ENCODE measurements at places on chromosomes 3 and 15. TPM values are rescaled to one million over a fixed set of nuclear protein-coding genes. Genes with fewer than 3 reads are reported as not detected.

- DNase-seq, result no peak
Observed at GRCh38 chr3:54530944-54531343, 396.9 kb downstream of the LRTM1 start.

DNA sequence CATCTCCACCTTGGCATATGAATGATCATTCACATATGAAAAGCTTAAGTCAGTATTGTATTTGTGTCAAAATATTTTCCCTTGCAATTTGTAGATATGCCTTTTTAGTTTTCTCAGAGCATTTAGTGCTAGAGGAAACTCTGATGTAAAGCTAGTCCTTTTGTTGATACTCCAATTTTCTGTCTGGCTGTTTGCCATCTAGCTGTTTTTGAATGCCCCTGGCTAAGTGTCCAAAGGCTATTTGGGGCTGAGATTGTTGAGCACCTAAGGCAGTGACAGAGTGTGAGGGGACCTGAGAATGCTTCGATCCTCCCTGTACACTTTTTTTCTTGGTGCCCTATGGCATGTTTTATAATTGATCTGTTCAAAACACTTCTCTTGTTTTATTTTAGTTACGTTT is 3.1 kb downstream of the SLC51B start:
- no peak for DNase-seq

Gene SELENOS
- 44.8 TPM for total RNA-seq

- DNase-seq, result no peak
Observed at GRCh38 chr3:115293321-115293720, 146.2 kb upstream of the ZBTB20 start.

DNA sequence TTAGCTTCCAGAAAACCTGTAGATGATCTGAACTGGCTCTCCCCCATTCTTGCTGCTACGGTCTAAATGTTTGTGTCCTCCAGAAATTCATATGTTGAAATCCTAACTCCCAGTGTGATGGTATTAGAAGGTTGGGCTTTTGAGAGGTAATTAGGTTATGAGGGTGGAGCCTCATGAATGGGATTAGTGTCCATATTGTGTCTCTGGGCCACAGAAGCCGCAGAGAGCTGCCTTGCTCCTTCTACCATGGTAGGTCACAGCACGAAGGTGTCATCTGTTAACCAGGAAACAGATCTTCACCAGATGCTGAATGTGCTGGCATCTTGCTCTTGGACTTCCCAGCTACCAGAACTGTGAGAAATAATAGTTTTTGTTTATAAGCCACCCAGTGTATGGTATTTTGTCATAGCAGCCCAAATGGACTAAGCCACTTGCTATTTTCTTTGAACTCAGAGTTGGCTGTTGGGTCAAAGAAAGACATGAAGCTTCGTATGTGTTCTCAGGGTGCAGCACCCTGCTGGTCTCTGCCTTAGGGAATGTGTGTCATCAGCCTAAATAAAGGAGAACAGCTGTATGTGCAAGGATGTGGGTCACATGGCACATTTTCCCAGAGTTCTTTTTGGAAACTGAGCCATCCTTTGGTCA is 317.5 kb upstream of the SLCO3A1 start:
- no peak for DNase-seq

GRCh38 chr3:149971403-149972075 is 844 bp upstream of the PFN2 start:
- peak; percentile 31 for DNase-seq

Gene ZWILCH
- total RNA-seq, result 25.0 TPM

Gene FBXO45
- 16.9 TPM for total RNA-seq

DNA sequence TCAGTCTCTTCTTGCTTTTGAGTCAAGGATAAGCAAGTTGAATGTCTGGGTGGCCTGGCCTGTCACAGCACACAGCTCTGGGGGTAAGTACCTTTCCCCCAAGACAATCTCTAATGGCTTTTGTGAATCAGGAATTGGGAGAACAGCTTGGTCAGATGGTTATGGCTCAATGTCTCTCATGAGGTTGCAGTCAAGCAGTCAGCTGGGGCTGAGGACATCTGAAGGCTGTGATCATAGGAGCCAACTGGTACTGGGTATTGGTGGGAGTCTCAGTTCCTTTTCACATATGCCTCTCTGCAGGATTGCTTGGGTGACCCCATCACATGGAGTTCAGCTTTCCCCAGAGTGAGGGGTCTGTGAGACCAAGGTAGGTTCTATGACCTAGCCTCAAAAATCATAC is 33.0 kb upstream of the TMEM158 start:
- DNase-seq, result no peak

- no peak for DNase-seq
Observed at GRCh38 chr3:121835465-121835801, 424 bp downstream of the EAF2 start.

- DNase-seq, result no peak
Observed at GRCh38 chr3:11499144-11499543, 144.6 kb downstream of the VGLL4 start.

DNA sequence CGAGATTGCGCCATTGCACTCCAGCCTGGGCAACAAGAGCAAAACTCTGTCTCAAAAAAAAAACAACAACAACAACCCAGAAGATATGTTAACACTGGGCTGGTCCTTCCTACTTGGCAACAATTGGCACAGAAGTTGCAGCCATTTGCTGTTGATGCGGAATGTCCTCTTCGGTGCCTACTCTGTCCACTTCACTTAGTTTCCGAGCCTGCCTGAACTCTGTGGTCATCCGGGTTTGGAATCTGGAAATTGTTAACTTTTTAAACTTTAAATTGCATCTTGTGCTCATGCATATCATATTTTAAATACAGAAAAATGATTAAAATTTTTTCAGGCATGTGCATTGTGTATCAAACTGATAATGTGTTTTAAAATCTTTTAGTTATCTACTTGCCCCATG is 81.5 kb downstream of the FNDC3B start:
- DNase-seq, result no peak

DNA sequence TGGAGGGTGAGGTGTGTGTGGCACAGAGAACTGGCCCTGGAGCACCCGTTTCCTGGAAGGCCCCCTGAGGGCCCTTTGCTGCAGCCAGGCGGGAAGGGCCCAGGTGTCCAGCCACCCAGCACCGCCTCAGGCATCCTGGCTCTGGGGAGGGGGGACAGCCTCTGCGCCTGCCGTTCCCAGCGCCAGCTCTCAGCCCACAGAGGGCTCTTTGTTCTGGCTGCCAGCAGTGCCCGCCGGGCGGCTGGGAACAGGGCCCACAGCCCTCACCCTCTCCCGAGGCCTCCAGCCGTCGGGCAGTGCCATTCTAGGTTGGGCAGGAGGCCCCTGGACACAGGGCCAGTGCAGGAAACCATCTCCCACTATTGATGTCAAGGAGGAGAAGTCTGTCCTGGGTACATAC is 8.3 kb downstream of the SLC38A3 start:
- DNase-seq, result no peak

Gene PLSCR2
- total RNA-seq, result 0.34 TPM

Gene LINGO1
- 0.17 TPM for total RNA-seq

- no peak for DNase-seq
Observed at GRCh38 chr3:103866113-103866512, 1431.3 kb downstream of the ZPLD1 start.

Gene CHL1
- not detected for total RNA-seq

Gene PCLAF
- 77.7 TPM for total RNA-seq

DNA sequence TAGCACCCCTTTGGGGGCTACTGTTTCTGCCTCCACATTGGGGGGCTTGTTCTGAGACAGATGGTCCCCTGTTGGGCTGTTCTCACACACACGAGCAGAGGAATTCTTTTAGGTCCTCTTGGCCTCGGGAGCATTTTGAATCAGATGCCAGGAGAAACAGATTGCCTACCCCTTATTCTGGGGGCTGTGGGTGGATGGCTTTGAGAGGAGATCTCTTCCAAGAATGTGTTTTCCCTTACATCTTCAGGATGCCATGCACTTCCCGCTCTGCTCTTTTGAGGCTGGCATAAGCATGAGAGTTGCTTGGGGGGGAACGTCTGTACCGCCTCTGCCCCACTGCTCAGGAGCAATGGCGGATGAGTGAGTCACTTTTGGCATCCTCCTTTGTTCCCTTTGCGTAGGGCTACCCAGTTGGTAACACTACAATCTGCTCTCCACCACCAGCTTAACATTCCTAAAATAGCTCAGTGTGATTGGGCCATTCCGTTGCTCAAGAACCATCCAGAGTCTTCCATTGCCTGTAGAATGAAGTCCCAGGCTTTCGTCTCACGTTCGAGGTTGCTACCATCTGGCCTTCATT is 154.4 kb downstream of the RPLP1 start:
- DNase-seq, result no peak

DNA sequence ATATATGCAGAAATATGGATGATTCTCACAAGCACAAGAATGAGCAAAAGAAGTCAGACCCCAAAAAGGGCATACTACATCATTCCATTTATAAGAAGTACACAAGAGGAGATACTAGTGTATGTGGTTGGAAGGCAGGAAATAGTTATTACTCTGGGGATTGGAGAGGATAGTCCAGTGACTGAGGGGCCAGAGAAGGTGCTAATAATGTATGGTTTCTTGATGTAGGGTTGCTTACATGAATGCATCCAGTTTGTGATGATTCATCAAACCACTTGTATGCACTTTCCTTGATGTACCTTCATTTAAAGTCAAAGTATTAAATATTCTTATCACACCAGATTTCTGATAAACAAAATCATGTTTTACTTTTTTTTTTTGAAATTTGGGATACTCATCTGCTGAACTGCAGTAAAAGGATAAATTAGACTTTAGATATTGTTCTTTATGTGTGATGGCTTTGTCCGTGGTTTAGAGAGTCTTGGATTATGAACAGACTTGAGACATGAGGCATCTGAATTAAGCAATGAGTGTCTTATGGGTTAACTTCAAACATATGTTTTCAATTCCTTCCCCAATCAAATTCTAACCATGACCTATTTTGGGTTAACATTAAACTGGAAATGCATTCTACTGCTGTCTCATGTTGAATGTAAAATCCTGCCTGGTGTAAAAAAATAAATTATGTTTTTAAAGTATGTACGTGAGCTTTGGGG is 171.2 kb downstream of the SEMA6D start:
- no peak for DNase-seq

DNA sequence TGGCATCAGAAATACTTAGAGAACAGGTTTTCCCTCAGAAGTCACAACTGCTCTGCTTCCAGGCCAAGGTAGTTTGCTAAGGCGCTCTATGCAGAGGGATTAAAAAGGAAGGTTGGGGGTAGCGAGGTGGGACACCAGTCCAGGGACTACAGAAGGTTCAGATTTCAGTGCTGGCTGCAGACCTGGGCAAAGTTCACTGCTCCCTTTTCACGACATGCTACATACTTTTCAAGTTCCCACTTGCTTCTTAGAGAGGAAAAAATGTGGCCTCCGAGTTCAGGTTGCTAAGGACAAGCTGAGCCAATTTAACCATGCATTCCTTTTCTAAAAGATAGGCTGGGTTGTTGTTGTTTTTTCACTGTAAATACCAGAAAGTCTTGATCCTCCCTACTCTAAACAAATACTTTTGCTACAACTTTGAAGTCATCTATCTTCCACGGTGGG is 158.6 kb upstream of the NR2F2 start:
- DNase-seq, result no peak

- DNase-seq, result no peak
Observed at GRCh38 chr15:40693904-40694687, 878 bp upstream of the RAD51 start.

DNA sequence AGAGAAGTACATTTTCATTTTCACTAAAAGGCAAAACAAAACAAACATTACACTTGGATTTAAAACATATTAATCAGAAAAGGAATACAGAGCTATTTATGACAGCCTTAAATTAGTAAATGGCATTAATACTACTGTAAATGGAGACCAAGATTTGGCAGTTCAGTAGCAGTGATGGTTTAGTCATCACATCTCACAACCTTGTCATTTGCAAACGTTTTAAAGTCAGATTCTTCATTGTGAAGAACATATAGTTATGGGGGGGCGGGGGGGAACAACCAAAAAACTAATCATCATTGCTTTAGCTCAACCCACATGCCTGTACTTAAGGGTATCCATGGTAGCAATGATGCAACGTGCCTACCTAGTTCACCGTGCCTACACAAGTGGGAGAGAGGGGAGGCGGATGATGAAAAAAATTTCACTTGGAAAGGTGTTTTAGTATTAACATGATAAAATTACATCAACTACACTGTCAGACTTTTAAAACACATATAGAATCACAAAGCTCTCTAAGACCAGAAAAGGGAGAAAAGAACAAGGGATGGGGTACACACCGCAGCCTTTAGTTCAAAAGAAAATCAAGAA is 40.1 kb downstream of the DLG1 start:
- DNase-seq, result no peak

GRCh38 chr3:107740992-107741896 is 218.5 kb downstream of the BBX start:
- no peak for DNase-seq

Gene CP
- total RNA-seq, result not detected

Gene KNL1
- 32.5 TPM for total RNA-seq

Gene ROBO2
- total RNA-seq, result not detected

- DNase-seq, result no peak
Observed at GRCh38 chr15:33032053-33032452, 162.5 kb downstream of the FMN1 start.

Gene CATSPER2
- 4.5 TPM for total RNA-seq

Gene PRR20G
- total RNA-seq, result not detected

GRCh38 chr3:111548092-111548491 is 6.1 kb downstream of the CD96 start:
- no peak for DNase-seq

DNA sequence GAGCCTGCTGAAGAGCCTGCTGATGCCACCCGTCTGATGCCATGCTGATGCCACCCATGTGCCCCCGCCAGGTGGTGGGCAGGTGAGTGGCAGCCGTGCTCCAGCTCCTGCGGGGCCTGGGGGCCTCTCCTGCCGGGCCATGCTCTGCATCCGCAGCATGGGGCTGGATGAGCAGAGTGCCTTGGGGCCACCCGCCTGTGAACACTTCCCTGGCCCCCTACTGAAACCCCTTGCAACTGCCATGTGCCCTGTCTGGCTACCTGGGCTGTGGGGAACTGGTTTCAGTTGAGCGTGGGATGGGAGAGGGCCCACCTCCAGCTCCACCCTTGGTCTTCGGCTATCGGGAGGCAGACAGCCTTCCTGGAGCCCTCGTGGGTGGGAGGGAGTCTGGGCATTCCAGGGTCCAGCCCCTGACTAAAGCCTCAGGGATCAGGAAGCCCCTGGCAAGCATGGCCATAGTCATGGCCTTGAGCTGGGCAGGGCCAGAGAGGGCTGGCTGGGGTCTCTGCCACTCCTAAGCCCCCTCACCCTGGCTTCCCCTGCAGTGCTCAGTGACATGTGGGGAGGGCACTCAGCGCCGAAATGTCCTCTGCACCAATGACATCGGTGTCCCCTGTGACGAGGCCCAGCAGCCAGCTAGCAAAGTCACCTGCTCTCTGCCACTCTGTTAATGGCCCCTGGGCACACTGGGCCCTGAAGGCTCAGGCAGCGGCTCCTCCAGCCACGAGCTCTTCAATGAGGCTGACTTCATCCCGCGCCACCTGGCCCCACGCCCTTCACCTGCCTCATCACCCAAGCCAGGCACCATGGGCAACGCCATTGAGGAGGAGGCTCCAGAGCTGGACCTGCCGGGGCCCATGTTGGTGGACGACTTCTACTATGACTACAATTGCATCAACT is 92.2 kb downstream of the TBC1D2B start:
- no peak for DNase-seq

Gene SOX14
- total RNA-seq, result not detected
